ENCODE measurements at places on chromosomes 4 and X.

- DNase-seq: no peak
Measured at GRCh38 chr4:96102541-96103026, 262.7 kb downstream of the PDHA2 start.

DNA sequence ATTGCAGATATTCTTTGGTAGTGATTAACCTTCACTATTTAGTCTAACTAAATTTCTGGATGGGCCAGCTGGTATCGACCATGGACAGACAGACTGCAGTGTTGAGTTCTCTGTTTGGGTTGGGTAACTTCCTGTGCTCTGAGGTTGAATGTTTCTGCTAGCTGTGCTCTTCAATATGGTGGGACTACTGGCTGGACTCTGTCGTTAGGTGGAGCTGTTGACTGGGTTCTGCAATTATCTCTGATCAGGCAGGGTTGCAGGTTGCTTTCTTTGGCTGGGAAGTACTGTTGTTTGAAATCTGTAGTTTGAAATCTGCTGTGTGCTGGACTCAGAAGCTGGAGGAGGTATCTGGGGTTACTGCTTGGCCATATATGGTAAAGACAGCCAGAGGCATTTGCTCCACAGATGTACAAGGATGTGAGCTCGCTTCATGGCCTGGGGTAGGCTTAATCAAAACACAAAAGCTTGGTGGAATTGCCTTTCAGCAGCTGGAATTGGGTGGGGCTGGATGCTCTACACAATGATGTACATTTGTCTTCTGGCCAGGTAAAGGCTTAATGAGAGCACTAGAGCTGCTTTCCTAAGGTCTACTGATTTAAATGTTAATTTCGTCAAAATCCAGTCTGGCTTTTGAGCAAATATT lies 1472.0 kb downstream of the FAM133A start:
- no peak for DNase-seq

GRCh38 chr4:27022963-27023362 lies 162.3 kb downstream of the STIM2 start:
- no peak for DNase-seq

GRCh38 chr4:142248946-142249345 lies 597.2 kb downstream of the INPP4B start:
- no peak for DNase-seq

- DNase-seq: no peak
Measured at GRCh38 chr4:156969911-156970310, 1.7 kb downstream of the PDGFC start.

DNA sequence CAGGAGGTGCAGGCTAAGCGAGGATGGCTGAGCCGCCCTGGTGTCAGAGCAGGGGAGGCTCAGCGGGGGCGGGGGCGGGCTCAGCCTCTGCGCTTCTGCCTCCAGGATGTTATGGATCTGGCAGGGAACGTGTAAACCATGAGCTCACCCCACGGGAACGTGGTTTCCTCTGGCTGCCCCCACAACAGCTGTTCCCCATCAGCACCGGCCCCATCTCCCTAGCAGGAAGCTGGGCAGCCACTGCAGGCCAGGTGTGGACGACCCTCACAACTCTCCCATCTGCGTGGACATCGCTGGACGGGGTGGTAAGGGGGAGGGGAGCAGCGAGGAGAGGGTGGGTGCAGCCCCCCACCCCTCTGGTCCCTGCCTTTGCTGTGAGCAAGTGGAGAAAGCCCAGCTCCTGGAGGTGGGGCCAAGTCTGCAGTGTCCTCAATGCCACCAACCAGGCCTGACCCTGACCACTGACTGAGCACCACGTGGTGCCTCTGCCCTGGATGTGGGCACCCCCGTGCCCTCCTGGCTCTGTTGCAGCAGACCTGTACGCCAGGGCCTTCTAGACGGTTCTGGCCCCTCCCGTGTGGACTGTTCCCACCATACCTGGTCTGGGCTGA lies 28.1 kb upstream of the SPON2 start:
- DNase-seq: no peak

DNA sequence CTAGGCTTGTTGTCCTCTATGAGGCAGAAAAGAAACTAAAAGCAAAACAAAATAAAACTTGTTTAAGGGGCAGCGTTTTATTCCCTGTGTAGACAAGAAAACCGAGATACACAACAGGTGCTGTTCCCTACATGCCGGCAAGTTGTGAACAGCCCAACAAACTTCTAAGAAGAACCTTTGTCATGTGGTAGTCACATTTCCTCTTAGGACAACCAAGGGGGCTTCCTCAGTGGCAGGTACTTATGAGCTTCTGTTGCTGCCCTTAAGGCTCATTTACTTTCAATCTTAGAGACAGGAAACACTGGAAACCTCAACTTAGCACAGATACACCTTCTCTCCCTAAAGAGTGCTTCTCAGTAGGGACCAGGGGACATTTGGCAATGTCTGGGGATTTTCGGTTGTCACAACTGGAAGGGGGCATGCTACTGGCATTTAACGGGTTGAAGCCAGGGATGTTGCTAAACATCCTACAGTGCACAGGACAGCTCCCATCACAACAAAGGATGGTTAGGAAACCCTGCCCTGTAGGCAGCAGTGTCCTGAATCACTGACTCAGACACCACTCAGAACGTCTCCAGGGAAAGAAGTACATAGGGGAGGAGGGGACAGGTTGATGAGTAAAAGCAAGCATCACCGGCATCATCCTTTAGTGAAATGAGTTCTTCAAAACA lies 111.0 kb downstream of the ASB9 start:
- DNase-seq: no peak

DNA sequence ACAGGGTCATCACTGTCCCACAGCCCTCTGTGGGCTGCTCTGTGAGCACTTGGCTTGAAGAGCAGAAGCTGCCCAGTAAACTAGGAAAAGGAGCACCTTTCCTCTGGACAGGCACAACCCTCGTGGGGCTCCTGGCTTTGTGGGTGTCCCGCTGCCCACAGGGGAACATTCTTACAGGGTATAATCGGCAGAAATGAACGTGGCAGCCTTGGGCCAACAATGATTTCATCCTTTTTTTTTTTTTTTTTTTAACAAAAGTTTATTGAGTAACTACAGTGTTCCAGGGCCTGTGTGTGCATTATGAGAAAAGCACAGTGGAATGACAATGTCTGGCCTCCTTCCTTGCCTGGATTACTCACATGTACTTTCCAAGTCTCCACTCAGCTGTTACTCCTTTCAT lies 197.2 kb downstream of the PDGFC start:
- no peak for DNase-seq

DNA sequence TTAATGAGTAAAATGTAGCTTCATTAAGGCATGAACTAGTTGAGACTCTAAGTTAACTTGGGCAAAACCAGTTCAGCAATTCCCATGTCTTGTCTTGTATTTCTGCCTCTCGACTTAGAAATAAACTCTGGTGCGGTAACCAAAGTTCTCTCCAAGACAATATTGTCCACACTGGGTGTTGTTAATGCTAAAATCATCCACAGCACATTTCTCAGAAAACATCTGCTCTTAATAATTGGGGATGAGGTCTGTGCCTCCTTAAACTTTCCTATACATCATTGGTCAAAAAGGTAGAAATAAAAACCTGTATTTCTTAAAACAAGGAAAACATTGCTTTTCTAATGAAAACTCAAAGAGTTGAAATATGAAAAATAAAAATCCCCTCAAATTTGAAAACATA lies 32.9 kb upstream of the MID1 start:
- DNase-seq: no peak

- no peak for DNase-seq
Measured at GRCh38 chr4:121758925-121759568, 5.9 kb downstream of the SMIM43 start.

GRCh38 chr4:176642472-176642871 lies 150.2 kb downstream of the VEGFC start:
- DNase-seq: no peak

DNA sequence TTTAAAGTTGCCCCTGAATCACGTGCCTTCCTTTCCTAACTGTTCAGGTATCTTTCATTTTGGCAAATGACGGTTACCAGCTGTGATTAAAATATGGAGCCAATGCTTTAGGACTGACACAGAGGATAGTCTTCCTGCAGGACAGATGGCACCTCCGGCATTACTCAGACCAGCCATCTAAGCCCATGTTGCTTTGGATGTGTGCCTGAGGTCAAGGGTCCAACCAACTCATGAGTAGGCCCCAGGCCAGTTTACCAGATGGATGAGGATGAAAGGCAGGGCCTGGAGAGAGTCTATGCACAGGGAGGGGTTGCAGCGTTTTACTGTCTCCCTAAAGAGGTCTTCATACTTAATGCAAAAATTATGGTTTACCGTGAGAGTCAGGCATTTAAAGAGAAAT lies 174.0 kb upstream of the GATB start:
- DNase-seq: no peak

- no peak for DNase-seq
Measured at GRCh38 chr4:28250646-28251045, 1390.0 kb downstream of the STIM2 start.

- no peak for DNase-seq
Measured at GRCh38 chr4:32216502-32216901, 1496.3 kb downstream of the PCDH7 start.

GRCh38 chr4:118739022-118739713 lies 54.0 kb downstream of the METTL14 start:
- DNase-seq: no peak

- DNase-seq: no peak
Measured at GRCh38 chr4:172938072-172938829, 230.4 kb upstream of the GALNT7 start.

DNA sequence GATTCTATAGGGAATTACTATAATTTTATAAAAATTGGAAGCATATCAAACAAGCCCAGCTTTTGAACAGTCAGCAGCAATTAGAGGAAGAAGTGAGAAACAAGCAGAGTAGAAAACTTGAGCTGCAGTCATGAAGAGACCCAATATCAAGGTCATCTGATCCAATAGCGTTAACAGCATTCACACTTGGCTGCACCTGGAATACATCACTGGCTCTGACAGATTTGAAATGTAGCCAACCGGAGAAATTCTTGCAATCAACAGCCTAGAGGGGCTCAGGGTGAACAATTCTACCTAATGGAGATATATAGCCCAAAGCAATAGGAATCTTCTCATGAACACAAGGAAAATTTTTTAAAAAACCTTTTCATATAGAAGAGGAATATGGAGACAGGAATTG lies 13.6 kb downstream of the DDX53 start:
- DNase-seq: no peak

GRCh38 chr4:67719953-67720617 lies 19.1 kb upstream of the UBA6 start:
- DNase-seq: no peak

DNA sequence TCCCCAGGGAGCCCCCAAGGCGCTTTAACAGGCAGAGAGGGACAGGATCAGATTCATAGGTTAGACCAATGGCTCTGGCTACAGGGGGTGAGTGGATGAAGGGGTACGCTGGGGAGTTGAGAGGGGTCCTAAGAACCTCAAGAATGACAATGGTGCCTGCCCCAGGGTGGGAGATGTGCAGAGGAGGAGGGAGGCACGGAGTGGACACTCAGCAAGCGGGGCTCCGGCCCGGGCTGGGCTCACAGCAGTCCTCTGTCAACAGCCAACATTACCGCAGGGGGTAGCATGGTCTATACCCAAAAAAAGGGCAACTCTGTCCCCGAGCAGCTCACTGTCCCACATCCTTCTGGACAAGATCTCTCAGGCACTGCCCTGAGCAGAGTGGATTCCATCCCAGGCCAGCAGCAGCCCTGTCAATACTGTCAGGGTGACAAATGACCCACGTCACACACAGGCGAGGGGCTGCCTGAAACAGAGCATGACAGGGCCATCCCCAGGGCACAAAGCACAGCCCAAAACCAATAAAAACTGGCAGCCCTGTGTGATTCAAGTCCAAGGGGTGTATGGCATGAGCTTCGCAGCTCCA lies 47.7 kb upstream of the PPP2R2C start:
- no peak for DNase-seq

DNA sequence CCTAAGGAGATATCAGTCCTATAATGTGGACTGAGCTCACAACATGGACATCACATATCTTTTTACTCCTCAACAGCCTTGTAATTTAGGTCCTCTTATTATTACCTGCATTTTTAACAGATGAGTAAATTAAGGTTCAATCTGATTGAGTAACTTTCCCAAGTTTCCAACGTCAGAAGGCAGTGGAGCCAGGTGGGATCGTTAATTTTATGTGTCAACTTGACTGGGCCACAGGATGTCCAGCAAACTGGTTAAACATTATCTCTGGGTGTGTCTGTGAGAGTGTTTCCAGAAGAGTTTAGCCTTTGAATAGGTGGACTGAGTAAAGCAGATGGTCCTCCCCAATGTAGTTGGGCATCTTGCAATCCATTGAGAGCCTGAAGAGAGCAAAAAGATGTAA lies 59.0 kb upstream of the SLIT2 start:
- no peak for DNase-seq

DNA sequence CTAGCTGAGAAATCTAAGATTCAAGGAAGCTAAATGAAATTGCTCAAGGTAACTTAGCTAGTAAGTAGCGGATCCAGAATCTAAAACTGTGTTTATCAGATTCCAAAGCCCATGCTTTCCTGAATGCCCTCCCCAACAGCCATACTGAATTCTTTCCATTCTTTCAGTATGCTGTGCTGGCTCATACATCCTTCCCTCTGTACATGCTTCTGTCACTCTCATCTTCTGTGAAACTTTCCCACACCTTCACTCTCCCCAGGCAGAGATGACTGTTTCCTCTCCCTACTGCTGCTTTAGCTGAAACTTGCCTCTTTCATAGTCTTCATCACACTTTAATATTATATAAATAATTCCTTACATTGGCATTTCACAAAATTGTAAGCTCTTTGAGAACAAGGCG lies 39.3 kb upstream of the SMARCAD1 start:
- DNase-seq: no peak

DNA sequence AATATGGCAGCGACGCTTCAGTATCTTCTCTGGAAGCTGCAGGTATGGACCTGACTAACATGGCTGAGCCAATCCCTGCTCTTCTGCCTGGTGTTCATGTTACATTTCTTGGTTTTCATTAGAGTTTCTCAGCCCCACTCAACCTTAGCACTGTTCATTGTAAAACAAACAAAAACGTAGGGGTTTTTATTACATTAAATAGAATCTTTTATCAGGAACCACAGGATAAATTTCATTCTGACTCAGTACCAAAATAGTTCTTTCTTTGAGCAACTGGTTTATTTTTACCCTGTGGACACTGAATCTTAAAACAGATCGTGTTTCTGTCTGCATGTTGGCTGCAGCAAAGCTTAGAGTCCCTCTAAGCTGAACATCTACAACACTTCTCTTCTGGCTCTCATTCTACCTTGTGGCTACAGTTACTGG lies 27.1 kb downstream of the FHIP1A start:
- no peak for DNase-seq

Measured in stimulated activated CD8-positive, alpha-beta memory T cell treated with anti-CD3 and anti-CD28 coated beads, Interleukin-15, amount 100 ng/mL, for 24 hours (primary cell).